AG09309 (cell line): ENCODE measurements at places on chromosomes 4 and X.

- no peak for DNase-seq
Measured at GRCh38 chrX:12825801-12826200, 34.6 kb downstream of the PRPS2 start.

DNA sequence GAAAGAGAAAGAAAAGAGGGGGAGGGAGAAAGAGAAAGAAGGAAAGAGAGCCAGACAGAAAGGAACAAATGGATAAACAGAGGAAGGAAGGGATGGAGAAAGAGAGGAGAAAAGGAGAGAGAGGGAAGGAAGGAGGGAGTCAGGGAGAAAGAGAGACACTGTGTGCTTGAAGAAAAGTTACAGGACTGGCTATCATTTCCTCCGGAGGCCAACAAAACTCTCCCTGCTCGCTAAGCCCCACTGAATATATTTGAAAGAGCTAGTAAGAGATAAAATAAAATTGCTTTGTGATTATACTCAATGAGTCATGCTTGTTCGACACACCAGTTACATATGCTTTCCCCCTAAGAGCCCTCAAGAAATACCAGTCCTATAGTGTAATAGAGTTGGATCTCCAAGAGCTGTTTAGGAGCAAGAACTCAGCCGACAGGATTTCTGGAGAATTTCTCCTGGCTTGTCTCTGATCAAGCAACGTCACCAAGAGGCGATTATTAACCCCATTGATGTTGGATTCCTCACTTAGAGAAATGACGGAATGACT is 102.2 kb downstream of the MXRA5 start:
- peak; percentile 73 for DNase-seq

DNA sequence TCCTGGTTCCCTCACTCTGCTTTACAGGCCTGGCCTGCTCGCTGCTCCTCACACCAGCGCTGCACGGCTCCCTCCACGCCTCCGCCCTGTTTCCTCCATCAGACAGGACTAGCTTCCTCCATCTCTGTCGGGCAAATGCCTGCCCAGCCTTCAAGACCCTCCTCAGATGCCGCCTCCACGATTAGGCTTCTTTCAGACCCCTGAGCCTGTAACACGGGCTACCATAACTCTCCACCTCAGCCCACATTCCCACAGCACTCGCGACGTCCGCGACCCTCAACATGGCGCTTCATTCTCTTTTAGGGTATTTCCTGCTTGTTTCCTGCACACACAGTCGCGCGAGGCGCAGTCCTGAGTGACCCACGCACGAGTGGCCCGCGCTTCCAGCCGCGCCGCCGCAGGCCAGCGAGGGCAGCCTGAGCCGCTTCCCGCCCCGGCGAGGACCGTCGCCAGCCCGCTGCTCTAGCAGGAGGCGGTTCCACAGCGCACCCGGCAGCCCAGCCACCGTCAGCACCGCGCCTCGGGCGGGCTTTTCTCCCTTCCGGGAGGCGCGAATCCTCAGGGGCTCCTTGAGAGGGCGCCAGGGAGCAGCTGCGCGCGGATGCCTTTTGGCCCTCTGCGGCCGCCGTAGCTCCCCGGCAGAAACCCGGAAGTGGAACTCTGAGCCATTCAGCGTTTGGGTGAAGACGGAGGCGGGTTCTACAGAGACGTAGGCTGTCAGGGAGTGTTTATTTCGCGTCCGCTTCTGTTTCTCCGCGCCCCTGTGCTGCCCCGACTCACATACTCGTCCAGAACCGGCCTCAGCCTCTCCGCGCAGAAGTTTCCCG is at the start of gene FRG1:
Gene FRG1, plus strand, starts transcription at position 695 of the 827 bp plus-strand sequence. CDS start 138 bp downstream, outside the sequence.
- DNase-seq = peak; percentile 84

GRCh38 chr4:144501231-144501780 is 144.7 kb upstream of the HHIP start:
- no peak for DNase-seq

DNA sequence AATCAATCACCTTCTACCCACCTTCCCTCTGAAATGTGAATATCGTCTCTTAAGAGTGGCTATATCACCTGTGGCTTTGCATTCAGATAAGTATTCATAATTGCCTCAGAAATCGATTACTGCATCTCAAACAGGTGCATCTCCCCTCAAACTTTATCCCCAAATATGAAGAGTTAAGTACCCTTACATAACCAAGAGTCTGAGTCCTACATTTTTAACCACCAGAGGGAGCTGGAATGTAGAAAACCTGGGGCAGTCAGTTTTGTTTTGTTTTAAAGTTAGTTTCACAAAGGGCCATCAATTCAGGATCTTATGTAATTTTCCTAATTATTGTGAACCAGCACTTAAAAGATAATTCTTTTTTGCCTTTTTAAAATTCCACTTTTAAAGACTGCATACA is 5.7 kb downstream of the TCEANC start:
- no peak for DNase-seq

DNA sequence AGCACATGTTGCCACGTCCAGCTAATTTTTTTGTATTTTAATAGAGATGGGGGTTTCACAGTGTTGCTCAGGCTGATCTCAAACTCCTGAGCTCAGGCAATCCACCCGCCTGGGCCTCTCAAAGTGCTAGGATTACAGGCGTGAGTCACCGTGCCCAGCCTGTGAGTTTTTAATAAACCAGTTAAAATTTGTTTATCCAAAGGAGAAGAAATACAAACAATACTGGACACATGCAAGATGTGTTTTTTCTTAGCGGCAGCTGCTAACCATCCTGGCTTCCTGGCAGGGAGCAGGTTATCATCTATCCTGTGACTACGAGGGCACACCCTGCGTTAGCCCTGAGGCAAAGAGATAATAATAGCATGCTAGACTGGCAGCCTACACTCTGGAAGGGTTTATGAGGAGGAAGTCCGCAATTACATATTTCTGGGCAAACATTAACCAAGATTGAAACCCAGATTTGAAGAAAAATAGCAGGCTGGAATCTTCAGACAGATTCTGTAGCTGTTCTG is 191.4 kb downstream of the SPRY1 start:
- DNase-seq = peak; percentile 87

DNA sequence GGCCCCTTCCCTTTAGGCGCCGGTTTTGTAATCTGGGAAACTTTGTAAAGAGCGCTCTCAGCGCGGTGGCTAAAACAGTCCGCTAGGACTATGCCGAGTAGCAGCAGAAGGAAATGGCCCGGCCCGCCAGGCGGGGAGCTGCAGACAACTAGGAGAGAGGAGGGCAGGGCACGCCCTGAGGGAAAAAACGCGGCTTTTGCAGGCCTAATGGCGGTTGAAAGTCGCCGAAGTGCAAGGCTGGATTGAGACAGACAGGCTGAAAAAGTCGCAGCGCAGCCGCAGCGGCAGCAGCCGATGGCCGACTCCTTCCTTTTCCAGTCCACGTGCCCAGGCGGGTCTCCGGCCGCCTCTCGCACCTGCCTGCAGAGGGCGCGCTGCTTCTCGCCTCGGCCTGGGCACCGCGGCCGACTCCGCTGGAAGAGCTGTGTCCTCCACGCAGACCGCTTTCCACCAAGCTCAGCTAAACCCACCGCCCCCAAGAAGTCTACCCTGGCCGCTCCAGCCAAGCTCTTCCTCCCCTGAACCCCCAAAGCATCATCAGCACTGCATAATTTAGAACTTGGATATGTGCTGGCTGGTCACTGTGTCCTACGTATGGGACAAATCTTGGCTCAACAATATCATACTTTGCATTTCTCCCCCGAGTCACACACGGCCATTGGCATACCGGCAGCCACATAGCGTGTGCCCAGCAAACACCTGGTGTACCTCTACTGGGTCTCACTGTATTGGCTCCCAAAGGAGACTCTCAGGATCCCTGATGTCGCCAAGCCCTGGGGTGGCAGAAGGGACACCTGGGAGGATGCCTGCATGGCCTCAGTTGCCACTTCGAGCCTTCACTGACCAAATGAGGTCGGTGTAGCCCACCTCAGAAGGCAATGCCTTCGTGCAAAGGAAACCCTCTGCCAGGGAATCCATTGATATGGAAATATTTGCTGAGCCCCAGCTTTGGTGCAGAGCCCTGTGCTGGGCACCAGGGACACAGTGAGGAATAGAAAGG is 14.5 kb downstream of the SLC25A5 start:
- no peak for DNase-seq

GRCh38 chr4:123976285-123976684 is 579.7 kb downstream of the SPRY1 start:
- DNase-seq = no peak

- no peak for DNase-seq
Measured at GRCh38 chrX:18424482-18425198, 768 bp upstream of the CDKL5 start.

DNA sequence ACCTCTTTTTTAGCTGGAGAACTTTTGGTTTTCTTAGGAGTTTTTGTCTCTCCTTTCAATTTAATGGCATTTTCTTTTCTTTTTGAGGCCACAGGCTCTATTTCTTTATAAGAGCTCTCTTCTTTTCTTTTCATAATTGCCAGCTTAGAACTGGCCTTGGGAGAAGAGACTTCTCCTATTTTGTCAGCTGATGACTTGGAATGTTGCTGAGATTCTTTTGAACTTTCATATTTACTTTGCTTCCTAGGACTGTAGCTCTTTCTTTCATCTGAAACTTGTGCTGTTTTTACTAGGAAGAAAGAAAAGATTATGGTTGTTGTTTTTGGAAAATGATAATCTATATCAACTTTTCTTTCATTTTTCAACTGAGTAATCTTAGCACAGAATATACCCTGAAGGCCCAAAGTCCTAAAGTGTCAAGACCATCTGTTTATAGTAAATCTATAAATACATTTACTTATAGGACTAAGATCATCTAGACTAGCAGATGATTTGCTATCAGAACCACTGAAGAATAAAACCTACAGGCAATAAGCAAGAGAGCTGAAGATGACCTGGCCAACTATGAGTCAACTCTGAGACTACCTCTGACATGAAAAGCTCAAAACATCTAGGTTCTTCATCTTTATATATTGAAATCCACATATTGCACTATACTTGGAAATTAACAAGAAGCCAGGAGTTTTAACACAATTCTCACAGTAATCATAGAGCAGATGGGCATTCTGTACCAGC is 45.6 kb downstream of the RFC1 start:
- no peak for DNase-seq

DNA sequence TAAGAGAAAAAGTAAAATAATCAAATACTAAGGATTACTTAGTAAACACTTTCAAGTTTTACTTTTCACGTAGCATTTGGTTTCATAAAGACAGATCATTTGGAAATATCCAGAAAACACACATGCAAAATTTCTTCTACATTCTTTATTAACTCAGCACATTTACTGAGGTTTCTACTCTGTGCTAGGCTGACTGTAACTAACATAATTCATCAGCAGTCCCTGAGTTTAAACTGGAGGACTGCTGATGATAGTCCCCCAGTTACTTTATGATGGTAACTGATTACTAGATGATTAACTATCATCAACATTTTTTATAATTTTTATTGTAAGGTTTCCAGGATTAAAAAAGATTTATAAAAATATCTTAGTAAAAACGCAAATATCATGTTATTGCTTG is 12.3 kb downstream of the LEF1 start:
- no peak for DNase-seq

DNA sequence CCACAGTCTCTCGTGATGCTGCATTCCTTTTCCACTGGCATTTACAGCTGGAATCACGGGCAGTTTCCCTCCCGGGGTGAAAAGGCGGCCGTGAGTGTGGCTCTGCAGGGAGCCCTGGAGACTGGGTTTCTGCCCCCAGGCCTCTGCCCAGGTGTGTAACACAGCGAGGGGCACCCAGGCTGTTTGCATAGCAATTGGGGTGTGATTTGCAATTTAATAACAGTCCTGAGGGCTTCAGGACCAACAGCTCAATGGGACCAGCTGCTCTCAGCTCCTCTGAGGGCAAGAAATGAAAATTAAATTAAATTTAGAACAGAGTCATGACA is 99.0 kb upstream of the SHOX start:
- no peak for DNase-seq
